ENCODE measurements at places on chromosomes 1 and 21.

DNA sequence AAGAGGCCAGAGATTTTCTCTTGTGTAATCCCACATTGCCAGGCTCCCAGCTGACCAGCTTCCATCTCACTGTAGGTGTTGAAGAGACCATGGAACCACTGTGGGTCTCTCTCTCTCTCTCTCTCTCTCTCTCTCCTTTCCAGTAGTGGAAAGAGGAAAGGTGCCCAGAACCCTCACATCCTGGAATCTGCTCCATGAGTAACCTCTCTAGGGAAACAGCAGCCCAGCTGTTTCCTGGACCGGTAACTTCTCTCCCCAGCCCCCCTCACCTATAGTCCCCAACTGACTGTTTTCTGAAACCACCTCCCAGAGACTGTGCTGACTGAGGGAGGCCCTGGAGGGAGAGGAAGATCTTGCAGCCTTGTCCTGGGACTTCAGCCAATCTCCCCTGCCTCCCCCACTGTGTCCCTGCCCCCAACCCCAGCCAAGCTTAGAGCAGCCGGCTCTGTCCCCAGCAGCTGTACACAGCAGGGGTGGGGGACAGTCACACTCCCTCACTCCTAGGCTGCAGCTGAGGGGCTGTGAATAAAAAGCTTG, 20.6 kb upstream of the SLC45A3 start:
- no peak for DNase-seq

DNA sequence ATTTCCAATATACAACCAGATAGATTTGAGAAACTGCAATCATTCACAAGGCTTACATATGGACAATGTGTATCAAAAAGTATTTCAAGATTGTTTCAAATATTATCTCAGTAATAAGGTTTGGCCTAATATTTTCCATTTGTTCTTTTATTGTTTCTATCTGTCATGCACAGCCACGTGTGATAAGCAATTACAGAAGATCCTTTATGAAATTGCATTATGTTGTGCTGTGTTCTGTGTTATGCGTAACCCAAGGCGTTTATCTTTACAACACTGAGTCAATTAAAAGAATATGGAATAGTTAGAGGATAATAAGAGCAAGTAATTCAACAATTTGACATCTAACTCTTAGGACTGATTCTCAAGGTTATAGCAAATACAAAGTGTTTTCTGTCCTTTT, 1009.3 kb upstream of the PRMT6 start:
- DNase-seq = no peak

GRCh38 chr1:9827558-9828185, 3.9 kb upstream of the CLSTN1 start:
- no peak for DNase-seq

- no peak for DNase-seq
Observed at GRCh38 chr1:30588311-30589073, 134.9 kb downstream of the MATN1 start.

DNA sequence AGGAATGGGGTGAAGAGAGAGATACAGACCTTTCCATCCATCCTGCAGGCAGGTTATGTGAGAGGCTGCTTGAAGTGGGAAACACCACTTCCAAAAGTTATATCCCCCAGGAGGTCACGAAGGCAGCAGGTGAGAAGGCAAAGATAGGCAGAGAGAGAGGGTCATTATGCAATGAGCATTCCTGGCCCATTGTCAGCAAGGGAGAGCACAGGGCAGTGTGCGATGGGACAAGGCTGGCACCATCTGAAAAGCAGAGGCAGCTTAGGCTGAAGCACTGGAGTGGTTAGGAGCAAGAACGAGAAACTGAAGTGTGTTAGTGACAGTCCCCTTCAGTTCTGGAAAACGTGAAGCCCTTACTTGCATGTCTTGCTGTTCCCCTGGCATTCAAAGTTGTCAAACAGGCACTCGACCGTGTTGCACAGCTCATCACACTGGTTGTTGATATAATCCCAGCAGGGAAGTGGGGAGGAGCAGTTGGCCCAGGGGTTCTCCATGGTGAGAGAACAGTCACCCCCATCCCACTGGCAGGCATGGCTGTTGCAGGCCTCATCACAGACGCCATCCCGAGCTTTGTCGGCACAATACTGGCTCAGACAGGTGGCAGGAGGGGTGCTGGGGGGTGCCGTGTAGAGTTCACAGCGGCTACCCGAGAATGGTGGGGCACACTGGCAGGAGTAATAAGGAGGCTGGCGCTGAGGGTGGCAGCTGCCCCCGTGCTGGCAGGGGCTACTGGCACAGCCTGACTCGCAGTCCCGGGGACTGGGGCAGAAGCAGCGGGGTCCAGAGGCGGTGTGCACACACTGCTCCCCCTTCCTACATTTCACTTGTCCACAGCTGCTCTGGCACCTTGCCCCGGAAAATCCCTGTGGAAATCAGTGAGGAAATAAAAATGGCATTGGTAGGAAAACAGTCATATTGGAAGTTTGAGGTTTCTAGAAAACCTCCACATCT, 28.9 kb upstream of the ADAM30 start:
- DNase-seq = no peak

DNA sequence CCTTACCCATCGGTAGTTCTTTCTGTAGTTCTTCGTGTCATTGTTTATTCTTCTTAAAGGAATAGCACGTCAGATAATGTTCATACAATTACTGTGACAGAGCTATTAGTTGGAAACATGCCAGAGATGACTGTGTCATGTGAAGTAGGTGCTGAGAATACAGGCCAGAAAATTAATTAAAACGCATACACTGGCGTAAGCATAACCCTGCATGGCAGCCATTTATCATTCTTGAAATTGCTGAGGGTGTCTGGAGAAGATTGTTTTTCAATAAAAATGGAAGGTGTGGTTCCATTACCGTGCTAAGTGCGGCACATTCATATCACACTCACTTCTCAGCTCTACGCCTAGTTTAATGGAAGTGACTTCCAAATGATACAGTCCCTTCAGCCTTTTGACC, 7.8 kb downstream of the ETS2 start:
- no peak for DNase-seq

DNA sequence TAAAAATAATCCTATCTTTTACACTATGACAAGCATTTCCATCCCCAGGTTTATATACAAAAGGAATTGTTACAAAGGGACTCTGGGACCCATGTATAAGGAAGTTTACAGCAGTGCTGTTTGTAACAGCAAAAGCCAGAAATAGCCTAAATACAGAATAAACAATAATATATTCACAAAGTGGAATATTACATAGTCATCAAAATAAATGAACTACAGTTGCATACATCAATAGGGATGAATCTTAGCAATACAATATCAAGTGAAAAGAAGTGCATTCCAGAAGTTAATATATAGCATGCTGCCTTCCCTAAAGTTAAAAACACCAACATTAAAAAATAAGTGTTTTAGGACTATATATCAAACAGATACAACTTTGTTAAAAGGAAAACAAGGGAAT, 77.3 kb downstream of the EDEM3 start:
- no peak for DNase-seq

DNA sequence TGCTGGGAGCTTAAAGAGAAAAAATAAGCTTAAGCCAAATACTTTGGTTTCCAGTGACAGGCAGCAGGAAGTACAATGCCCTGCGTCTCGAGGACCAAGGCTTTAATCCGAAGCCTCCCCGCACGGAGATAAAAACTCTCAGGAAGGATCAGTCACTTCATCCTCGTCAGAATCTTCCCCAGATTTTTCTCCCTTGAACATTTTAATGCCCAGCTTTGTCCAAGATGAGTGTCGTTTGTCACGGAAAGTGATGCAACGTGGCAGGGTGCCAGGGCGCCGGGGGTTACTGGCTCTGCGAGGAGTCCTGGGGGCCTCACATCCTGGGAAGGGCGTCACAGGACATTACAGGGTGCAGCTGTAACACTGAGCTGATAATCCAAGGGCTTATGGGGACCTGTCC, 25.2 kb upstream of the PCBP3 start:
- DNase-seq = peak; percentile 30

- peak; percentile 63 for DNase-seq
Observed at GRCh38 chr1:173202424-173203145, 4.5 kb downstream of the TNFSF4 start.

DNA sequence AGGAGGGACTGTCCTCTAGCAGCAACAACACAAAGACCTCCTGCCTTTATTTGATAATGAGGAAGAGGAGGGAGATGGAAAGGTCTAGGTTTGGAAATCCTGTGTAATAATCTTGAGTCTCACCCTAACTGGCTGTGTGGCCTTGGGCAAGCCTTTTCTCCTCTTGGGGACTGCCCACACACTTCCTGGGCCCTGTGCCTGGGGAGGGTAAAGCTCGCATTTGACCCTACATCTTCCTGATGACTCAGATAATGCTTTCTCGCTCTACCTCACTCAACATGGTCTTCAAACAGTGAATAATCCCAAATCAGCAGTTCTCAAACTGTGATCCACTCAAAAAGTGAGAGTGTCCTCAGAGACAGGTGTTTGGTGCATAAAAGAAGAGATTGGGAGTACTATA, 81.2 kb downstream of the VWA5B1 start:
- DNase-seq = no peak

DNA sequence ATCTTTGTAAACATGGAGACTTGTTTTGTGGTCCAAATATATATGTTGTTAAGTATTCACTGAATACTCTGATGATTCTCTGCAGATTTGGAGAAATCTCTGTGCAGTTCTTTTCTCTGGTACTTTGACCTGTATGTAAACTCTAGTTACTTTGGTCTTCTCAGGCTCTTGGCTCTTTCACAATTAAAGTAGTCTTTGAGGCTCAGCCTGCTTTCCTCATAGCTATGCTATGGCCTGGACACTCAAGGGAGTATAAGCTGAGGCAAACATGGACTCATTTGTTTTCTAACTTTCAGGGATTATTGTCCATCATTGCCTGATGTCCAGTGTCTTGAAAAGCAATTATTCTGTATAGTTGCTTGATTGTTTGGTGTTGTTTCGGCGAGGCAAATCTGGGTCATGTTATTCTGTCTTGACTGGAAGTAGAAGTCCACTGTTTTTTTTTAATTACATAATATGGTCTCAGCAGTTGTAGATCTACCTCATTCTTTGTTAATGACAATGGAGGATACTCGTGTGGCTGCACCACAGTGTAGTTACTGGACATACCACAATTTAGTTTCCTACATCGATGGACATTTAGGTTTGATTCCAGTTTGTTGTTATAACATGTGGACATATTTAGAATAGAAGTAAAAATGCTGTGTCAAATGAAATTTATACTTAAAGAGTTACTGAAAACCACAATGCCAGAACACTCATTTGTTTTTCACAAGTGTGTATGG, 9.2 kb downstream of the PTBP2 start:
- DNase-seq = no peak

- peak; percentile 44 for DNase-seq
Observed at GRCh38 chr1:231724876-231725647, 98.5 kb downstream of the DISC1 start.

- DNase-seq = no peak
Observed at GRCh38 chr1:211566431-211567025, 12.4 kb downstream of the SLC30A1 start.

GRCh38 chr1:41240781-41241353, 1.2 kb downstream of the SCMH1 start:
- peak; percentile 15 for DNase-seq

- DNase-seq = no peak
Observed at GRCh38 chr21:32474179-32475059, 61.9 kb downstream of the EVA1C start.

DNA sequence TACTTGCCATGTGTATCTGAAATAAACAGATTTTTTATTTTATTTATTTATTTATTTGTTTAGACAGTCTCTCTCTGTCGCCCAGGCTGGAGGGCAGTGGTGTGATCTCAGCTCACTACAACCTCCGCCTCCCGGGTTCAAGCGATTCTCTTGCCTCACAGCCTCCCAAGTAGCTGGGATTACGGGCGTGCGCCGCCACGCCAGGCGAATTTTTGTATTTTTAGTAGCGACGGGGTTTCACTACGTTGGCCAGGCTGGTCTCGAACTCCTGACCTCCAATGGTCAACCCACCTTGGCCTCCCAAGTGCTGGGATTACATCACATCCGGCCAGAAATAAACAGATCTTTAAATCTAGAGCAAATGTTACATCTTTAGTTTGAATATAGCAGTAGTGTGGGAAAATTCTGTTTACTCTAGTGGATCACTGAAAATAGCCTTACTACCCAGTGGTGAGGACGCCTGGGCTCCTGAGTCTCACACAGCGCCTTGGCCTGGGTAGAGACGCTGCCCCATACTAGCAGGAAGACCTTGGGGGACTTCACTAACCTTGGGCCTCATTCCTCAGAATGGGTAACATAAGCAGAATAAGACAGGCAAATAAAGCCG, 709 bp downstream of the GART start:
- DNase-seq = peak; percentile 18

DNA sequence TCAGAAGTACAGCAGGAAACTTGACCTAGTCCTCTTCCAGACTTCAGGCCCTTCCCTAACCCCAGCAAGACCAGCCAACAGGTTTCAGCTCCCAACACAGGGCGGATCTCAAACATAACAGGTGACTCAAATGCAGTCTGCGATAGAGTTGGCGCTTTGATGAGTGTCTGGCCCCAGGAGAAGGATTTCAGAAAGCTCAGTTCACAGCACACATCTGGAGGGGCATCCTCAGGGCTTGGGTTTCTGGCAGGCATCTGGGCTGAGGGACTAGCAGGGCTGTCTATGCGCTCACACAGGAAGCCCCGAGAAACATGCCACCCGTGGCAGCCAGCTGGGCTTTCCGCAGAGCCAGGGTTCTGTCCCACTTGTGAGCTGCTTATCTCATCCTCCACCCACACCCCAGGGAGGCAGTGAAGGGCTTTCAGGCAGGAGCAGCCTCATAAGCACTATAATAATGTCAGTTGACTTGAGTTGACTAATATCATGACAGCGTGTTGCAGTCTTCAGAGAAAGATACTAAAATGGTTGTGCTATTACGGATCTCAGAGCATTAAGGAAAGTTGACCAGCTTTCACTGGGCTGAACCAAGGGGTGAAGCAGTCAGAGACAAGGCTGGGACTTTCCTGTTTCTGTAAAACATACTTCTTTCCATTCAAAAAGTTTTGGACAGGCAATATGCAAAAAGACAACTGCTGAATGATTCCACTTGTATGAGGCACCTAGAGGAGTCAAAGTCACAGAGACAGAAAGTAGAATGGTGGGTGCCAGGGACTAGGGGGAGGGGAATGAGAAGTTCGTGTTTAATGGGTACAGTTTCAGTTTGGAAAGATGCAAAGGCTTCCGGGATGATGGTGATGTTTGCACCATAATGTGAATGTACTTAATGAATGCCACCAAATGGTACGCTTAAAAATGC, 233.0 kb upstream of the IRF2BP2 start:
- DNase-seq = peak; percentile 47

DNA sequence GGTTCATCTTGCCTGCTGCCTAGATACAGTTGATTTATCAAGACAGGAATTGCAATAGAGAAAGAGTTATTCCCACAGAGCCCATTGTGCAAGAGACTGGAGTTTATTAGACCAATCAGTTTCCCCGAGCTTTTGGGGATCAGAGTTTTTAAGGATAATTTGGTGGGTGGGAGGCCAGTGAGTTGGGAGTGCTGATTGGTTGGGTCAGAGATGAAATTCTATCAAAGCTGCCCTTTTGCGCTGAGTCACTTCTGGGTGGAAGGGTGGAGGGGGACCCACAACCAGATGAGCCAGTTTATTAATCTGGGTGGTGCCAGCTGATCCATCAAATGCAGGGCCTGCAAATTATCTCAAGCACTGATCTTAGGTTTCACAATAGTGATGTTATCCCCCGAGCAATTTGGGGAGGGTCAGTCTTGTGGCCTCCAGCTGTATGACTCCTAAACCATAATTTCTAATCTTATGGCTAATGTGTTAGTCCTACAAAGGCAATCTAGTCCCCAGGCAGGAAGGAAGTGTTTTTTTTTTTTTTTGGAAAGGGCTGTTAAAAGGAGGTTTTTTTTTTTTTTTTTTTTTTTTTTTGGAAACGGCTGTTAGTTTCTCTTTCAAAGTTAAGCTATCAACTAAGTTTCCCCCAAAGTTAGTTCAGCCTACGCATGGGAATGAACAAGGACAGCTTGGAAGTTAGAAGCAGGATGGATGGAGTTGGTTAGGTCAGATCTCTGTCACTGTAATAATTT, 7.4 kb downstream of the SLC16A4 start:
- DNase-seq = no peak

All from GM03348 (cell line).